Memory B cell (primary cell): ENCODE measurements at places on chromosomes 7 and 10.
A peak's percentile ranks its signal among the peaks of the same experiment; 100 is the strongest.

DNA sequence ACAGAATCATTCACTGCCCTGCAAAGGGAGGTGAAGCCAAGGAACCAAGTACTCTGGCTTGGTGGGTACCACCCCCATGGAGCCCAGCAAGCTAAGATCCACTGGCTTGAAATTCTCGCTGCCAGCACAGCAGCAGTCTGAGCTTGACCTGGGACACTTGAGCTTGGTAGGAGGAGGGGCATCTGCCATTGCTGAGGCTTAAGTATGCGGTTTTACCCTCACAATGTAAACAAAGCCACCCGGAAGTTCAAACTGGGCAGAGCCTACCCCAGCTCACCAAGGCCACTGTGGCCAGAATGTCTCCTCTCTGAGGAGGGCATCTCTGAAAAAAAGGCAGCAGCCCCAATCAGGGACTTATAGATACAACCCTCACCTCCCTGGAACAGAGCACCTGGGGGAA lies 1050.0 kb upstream of the GHITM start:
- H3K36me3 ChIP-seq, result no peaks in the 10 kb centered on the region
- no peak overlapping the region for H3K4me3 ChIP-seq
- no peaks in the 10 kb centered on the region for H3K27me3 ChIP-seq
- H3K4me1 ChIP-seq, result no peaks in the 10 kb centered on the region

DNA sequence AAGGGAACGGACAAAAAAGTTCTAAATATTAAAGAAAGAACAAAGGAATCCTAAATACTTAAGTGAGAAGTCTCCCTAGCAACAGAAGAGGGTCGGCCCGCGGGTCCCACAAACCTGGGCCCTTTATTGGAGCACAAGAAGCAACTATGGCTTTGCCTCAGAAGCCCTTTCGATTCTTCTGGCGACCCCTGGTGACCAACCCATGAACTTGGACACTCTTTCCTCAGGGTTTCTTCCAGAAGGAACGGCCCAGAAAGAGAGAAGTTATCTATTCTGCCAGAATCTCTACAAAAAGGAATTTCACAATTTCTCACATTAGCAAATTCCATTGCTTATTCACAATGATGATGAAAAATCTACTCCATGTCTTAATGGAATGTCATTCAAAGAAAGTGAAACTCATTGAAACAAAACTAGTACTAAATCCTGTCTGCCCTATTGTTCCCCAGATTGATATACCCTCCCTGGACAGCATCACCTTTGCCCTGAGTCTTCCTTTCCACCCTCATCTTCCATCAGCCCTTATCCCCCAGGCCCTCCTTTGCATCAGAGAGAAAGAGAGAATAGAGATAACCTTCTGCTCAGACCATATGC lies 43.7 kb downstream of the CPVL start:
- H3K4me3 ChIP-seq, result no peak overlapping the region
- DNase-seq, result no peak
- no peak overlapping the region for H3K27ac ChIP-seq
- H3K36me3 ChIP-seq, result no peaks in the 10 kb centered on the region
- H3K4me1 ChIP-seq, result peaks cover 3% of the 10 kb centered on the region
- peaks cover under 1% of the 10 kb centered on the region for H3K27me3 ChIP-seq

- no peaks in the 10 kb centered on the region for H3K4me1 ChIP-seq
- H3K4me3 ChIP-seq, result no peak overlapping the region
- no peak overlapping the region for H3K27ac ChIP-seq
- peaks cover 3% of the 10 kb centered on the region for H3K27me3 ChIP-seq
Measured at GRCh38 chr10:107264742-107265141, 100.2 kb upstream of the SORCS1 start.

DNA sequence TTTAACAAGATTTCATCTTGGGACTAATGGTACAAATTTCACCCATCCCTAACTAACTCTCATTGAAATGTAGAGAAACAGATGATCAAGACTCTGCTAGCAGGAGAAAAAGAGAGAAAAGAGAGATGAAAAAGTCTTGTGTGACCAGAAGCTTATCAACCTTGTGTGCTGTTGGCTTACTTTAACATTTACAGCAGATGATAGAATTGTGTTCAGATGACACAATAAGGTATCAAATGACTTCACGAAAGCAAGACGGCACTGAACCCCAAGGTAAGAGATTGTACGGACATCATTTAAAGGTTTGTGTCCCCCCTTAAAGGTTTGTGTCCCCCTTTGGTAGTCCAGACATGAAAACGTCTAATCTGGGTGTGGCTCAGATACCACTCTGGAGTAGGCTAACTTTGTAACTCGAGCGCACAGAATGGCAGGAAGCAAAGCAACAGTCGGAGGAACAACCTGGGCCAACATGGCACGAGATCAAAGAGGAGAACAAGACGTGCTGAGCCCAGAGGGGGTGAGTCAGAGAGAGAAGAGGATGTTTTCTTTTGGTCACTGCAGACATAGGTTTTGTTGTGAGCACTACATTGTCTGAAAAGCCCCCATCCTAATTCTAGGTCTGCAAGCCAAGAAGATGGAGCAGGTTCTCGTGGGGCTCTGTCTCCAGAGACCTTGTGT lies 10.4 kb upstream of the LMBR1 start:
- H3K4me3 ChIP-seq, result no peak overlapping the region
- peaks cover 12% of the 10 kb centered on the region for H3K27me3 ChIP-seq
- H3K4me1 ChIP-seq, result no peaks in the 10 kb centered on the region
- DNase-seq, result no peak
- no peak overlapping the region for H3K27ac ChIP-seq

DNA sequence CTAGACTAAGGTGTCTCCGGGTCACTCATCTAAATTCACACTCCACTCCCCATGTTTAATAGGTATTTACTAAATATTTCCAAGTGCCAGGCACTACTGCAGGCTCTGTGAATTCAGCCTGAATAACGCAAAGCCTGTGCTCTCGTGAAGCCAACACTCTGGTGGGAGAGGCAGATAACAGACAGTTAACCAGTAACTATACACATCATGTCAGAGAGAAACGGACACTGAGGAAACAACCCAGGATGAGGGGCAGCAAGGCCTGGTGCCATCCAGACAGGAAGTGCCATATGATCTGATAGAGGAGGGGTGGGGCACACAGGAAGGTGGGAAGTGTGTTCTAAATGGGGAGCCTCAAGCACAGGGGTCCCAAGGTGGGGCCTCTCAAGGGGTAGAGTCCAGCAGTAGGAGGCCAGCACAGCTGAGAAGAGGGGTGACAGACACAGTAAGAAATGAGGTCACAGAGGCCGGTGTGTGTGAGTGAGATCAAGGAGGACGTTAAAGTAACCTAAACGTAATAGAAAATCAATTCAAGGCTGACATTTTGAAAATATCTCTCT lies 85.3 kb downstream of the LARP4B start:
- H3K4me1 ChIP-seq, result peaks cover 32% of the 10 kb centered on the region
- H3K4me3 ChIP-seq, result no peak overlapping the region
- H3K36me3 ChIP-seq, result peaks cover 44% of the 10 kb centered on the region
- DNase-seq, result no peak
- H3K27me3 ChIP-seq, result no peaks in the 10 kb centered on the region
- H3K27ac ChIP-seq, result peak overlapping the region; percentile 70

DNA sequence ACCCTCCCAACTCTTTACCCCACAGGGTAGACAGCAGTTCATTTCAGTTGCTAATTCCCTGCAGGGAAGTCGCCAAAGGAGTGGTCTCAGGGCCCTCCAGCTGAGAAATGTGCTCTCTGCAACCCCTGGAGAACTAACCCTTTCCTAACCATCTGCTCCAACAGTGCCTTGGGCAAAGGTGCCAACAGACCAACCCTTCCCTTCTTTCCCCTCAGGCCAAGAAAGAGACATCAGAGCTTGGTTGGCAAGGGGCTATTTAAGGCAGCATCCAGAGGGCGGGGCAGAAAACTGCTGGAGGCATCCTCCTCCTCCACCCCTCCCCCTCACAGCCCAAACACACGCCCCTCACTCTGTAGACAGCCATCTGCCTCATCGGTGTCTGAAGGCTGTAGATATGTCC lies 1.7 kb downstream of the SORBS1 start:
- H3K27me3 ChIP-seq, result peaks cover 4% of the 10 kb centered on the region
- DNase-seq, result no peak
- H3K36me3 ChIP-seq, result no peaks in the 10 kb centered on the region

GRCh38 chr7:67918158-67918557 lies 921.5 kb downstream of the TYW1 start:
- H3K4me1 ChIP-seq, result peaks cover 4% of the 10 kb centered on the region
- no peaks in the 10 kb centered on the region for H3K27me3 ChIP-seq
- peak; percentile 20 for DNase-seq

DNA sequence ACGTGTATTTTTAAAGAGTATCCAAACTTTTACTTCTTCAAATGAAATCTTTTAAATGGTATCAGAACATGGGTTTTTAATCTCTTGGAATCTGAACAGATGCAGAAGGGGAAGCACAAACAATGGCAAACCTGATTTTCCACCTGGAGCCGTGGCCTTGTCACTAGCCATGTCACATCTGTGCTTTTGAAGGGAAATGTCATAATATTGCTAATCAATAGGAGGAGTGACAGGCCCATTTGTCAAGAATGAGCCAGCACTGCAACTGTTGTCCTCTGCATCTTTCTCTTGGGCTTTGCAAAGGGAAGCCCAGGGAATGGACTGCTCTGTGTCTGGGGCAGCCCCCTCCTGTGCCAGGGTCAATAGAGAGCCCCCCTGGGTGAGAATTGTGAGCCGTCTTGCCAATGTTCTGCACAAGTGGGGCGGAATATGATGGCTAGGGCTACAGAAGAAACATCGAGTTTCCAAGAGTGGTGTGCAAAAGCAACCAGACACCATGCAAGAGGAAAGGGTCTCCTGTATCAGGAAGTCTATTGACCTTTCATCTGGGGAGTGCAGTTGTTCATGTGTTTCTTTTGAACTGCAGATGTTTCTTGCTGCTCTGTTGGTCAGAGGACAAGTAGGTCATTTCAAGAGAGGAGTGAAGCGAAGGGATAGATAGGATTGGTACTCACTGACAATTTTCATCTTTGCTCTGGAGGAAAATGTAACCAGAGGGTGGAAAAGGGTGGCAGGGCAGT lies 181.8 kb upstream of the NPVF start:
- no peak for DNase-seq
- no peak overlapping the region for H3K27ac ChIP-seq
- H3K36me3 ChIP-seq, result no peaks in the 10 kb centered on the region
- no peak overlapping the region for H3K4me3 ChIP-seq

- H3K27ac ChIP-seq, result peak overlapping the region; percentile 20
- H3K36me3 ChIP-seq, result no peaks in the 10 kb centered on the region
- DNase-seq, result no peak
- peaks cover 40% of the 10 kb centered on the region for H3K4me1 ChIP-seq
- peak overlapping the region; percentile 44 for H3K4me3 ChIP-seq
- no peaks in the 10 kb centered on the region for H3K27me3 ChIP-seq
Measured at GRCh38 chr10:124544711-124545110, 83.1 kb downstream of the LHPP start.

DNA sequence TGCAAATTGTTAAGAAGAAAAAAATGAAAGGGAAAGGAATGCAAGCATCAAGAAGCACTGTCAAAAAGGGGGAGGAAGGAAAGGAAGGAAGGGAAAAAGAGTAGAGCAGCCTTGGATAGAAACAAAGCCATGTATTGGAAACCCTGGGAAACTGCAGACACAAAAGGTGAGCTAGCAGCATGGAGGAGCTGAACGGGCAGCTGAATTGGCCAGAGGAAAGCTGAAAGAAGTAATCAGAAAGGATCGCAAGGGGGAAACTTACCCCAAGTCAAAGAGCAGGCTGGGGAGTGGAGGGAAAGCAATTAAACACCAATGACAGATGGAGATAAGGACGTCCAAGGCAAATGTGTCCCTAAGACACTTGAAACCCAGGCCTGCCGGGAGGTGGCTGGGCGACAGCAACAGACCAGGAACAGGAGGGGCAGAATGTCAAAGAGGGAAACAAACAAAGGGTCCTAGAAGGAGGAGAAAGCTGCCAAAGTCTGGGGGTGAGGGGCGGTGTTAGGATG lies 93.8 kb upstream of the SVIL start:
- H3K36me3 ChIP-seq, result peaks cover 2% of the 10 kb centered on the region
- no peak overlapping the region for H3K4me3 ChIP-seq
- no peaks in the 10 kb centered on the region for H3K4me1 ChIP-seq
- no peak overlapping the region for H3K27ac ChIP-seq
- peaks cover 2% of the 10 kb centered on the region for H3K27me3 ChIP-seq
- no peak for DNase-seq

DNA sequence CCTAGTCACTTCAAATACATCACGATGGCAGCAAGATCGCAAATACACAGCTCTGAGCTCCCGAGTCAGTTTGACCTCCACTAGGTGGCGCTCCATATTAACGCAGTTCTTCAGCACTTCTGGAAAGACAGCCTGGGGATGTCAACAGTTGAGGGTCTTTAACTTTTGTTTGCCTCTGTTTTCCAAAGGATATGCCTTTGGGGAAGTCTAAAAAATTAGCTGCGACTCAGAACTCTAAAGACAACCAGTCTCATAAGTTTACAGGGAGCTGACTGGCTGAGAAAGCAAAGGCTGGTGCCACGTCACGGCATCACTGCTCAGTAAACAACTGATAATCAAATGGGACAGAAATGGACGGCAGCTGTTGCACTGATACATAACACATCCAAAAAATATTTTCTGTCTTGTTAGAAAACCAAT lies 458.8 kb downstream of the SORCS1 start:
- peaks cover 2% of the 10 kb centered on the region for H3K27me3 ChIP-seq
- H3K4me1 ChIP-seq, result no peaks in the 10 kb centered on the region
- no peak overlapping the region for H3K27ac ChIP-seq
- H3K36me3 ChIP-seq, result no peaks in the 10 kb centered on the region

GRCh38 chr7:30470163-30470770 lies 8.3 kb downstream of the NOD1 start:
- peaks cover 54% of the 10 kb centered on the region for H3K4me1 ChIP-seq
- no peaks in the 10 kb centered on the region for H3K27me3 ChIP-seq
- no peak for DNase-seq
- H3K4me3 ChIP-seq, result no peak overlapping the region
- peak overlapping the region; percentile 77 for H3K27ac ChIP-seq
- H3K36me3 ChIP-seq, result peaks cover 20% of the 10 kb centered on the region

DNA sequence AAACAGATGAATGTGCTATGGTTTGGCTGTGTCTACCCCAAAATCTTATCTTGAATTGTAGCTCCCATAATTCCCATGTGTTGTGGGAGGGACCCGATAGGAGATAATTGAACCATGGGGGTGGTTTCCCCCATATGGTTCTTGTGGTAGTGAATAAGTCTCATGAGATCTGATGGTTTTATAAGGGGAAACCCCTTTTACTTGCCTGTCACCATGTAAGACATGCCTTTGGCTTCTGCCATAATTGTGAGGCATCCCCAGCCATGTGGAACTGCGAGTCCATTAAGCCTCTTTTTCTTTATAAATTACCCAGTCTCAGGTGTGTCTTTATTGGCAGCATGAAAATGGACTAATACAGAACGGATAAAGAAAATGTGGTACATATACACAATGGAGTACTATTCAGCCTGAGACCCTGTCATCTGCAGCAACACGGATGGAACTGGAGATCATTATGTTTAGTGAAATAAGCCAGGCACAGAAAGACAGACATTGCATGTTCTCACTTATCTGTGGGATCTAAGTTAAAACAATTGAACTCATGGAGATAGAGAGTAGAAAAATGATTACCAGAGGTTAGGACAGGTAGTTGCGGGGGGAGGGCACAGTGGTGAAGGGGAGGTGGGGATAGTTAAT lies 587.6 kb upstream of the NRP1 start:
- no peak overlapping the region for H3K4me3 ChIP-seq
- no peak for DNase-seq
- no peaks in the 10 kb centered on the region for H3K27me3 ChIP-seq
